ENCODE measurements at places on chromosomes 3 and 15.

GRCh38 chr3:48776854-48777253, 59.8 kb upstream of the IP6K2 start:
- no peaks in the 10 kb centered on the region for H3K4me1 ChIP-seq
- no peak overlapping the region for H3K27ac ChIP-seq
- H3K27me3 ChIP-seq = no peaks in the 10 kb centered on the region

- DNase-seq = no peak
- no peak overlapping the region for H3K4me3 ChIP-seq
- H3K36me3 ChIP-seq = no peaks in the 10 kb centered on the region
- H3K27ac ChIP-seq = no peak overlapping the region
Observed at GRCh38 chr3:13046569-13047274, 26.5 kb downstream of the IQSEC1 start.

- no peak for DNase-seq
- H3K4me1 ChIP-seq = no peaks in the 10 kb centered on the region
- H3K4me3 ChIP-seq = no peak overlapping the region
- H3K36me3 ChIP-seq = no peaks in the 10 kb centered on the region
- H3K27ac ChIP-seq = no peak overlapping the region
Observed at GRCh38 chr3:70177881-70178645, 134.4 kb downstream of the MDFIC2 start.

- H3K27ac ChIP-seq = no peak overlapping the region
- no peak for DNase-seq
- no peaks in the 10 kb centered on the region for H3K27me3 ChIP-seq
- H3K36me3 ChIP-seq = peaks cover 3% of the 10 kb centered on the region
Observed at GRCh38 chr3:14676881-14677280, 1.9 kb downstream of the C3orf20 start.

DNA sequence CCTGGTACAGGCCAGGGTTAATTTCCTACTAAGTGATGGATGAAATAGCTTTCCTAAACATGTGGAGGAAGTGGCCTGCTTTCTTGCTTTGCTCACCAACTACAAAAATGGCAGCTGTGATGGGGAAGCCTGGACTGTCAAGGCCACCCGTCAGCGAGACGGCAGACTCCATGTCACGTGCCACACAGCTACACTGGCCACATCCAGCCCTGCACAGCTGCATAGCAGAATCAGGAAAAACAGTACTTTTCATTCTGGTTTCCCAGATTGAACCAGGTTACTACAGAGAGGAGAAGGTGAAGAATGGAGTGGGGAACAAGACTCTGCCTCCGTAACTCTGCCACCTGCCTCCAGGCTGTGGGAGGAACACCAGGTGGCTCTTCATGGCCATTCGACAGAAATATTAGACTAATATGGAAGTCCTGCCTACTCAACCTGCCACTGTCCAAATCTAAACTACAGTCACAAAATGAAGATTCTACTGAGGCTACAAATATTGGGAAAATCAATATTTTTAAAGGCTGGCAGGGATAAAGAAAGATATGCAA, 174.3 kb downstream of the MAGI1 start:
- H3K27me3 ChIP-seq = no peaks in the 10 kb centered on the region
- no peak overlapping the region for H3K27ac ChIP-seq
- DNase-seq = no peak
- H3K4me1 ChIP-seq = no peaks in the 10 kb centered on the region

DNA sequence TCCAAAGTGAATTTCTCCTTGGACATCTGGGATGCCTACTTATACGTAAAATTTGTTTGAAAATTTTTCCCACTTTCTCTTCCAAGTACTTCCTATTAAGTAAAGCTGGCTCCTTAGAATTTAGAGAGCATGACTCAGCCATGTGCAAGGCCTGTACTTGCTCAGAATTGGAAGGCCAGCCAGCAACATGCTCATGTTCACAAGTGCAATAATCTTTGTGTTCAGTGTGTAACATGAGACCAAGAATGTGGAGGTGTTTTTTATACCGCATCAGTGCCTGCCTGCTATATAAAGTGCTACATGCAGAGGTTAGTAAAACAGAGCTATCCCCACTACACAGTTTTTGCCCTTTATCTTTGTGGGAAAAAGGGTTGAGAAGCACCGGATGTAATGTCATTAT, 151.9 kb upstream of the FEZF2 start:
- H3K36me3 ChIP-seq = no peaks in the 10 kb centered on the region
- no peaks in the 10 kb centered on the region for H3K27me3 ChIP-seq
- no peak for DNase-seq

GRCh38 chr15:88812133-88812532, 8.9 kb downstream of the ACAN start:
- no peaks in the 10 kb centered on the region for H3K27me3 ChIP-seq
- no peaks in the 10 kb centered on the region for H3K36me3 ChIP-seq
- no peak for DNase-seq
- H3K4me3 ChIP-seq = no peak overlapping the region
- H3K27ac ChIP-seq = no peak overlapping the region

DNA sequence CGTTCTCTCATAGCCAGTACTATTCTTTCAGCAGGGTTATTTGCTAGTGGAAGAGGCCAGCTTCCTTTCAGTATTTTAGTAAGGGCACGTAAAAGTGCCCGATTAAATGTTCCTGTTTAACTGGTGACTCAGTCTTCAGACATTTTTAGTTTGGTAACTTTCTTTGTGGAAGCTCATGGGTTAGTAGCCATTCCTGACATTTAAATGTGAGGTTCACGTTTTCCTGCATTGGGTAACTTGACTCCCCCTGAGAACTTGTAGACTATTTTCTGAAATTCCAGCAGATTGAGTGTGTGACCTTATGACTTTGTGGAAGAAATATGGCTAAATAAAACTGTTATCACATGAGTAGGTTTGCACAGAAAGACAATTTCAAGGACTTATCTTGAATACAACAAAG, 16.9 kb downstream of the ABHD2 start:
- no peaks in the 10 kb centered on the region for H3K4me1 ChIP-seq
- H3K27ac ChIP-seq = no peak overlapping the region
- H3K4me3 ChIP-seq = no peak overlapping the region
- no peaks in the 10 kb centered on the region for H3K27me3 ChIP-seq

GRCh38 chr3:20424086-20424485, 238.1 kb upstream of the SGO1 start:
- no peak for DNase-seq
- H3K27ac ChIP-seq = no peak overlapping the region
- no peaks in the 10 kb centered on the region for H3K4me1 ChIP-seq
- H3K36me3 ChIP-seq = no peaks in the 10 kb centered on the region

DNA sequence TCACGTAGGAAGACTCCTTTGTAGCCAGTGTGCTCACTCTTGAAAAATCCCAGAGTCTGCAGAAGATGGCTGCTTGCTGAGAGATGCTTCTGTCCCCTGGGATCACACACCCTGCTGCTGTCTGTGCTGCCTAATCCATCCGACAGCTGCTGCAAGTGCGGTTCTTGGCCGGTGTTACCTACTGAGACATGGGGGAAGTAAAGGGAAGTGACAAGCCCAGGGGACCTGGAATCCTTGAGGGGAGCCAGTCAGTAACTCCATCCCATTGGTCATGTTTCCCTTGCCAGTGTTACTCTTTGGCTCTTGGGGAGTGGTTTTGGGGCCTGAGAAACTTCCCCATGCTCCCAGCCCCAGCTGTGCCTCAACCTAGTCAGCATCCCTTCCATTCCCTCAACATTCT, 8.3 kb upstream of the CPNE9 start:
- H3K27ac ChIP-seq = no peak overlapping the region
- peaks cover 34% of the 10 kb centered on the region for H3K36me3 ChIP-seq
- no peaks in the 10 kb centered on the region for H3K27me3 ChIP-seq
- H3K4me3 ChIP-seq = no peak overlapping the region
- no peak for DNase-seq
- no peaks in the 10 kb centered on the region for H3K4me1 ChIP-seq

DNA sequence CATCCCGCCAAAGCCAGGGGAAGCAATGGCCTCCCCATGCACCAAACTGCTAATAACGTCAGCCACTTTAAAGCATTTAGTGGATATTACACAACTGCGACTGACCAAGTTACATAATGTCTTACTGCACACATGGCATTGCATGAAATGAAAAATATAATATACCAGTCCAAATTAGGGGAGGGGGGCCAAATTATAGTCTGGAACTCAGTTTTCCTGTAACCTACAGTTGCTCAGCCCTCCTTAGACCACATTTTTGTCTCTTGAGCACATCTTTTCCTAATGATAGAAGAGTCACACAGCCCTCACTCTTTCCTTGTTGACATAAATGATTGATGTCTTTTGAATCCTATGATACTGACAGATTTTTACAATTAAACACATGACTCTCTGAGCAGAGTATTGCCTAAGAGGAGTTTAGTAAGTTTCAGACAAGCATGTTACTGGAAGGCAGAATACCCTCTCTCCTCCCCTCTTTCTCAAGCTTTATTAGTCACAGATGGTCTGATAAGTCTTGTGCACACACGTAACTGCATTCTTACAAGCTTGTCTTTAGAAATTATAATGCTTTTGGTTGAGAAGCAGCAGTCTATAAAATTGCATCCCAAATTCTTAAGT, 1.1 kb upstream of the PLD1 start:
- peaks cover 10% of the 10 kb centered on the region for H3K4me1 ChIP-seq
- H3K36me3 ChIP-seq = no peaks in the 10 kb centered on the region
- DNase-seq = no peak
- H3K27ac ChIP-seq = peak overlapping the region; percentile 70
- H3K27me3 ChIP-seq = peaks cover 8% of the 10 kb centered on the region

DNA sequence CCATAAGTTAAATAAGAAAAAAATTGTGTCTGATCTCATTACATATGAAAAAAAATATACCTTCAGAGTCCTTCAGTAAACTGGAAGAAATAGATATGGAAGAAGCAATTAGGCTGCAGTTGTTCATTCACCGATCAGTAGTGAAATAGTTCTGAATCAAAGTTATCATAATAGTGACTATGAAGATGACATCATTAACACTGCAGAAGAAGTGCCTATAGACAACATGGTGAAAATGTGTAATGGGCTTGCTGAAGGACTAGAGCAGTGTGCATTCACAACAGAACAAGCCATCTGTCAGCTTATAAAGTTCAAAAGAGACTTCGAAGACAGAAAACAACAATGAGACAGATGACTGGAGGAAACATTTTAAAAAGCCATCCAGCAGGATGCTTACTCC, 144.5 kb downstream of the NAALADL2 start:
- no peaks in the 10 kb centered on the region for H3K27me3 ChIP-seq
- DNase-seq = no peak
- no peak overlapping the region for H3K4me3 ChIP-seq
- no peaks in the 10 kb centered on the region for H3K4me1 ChIP-seq
- H3K36me3 ChIP-seq = no peaks in the 10 kb centered on the region

GRCh38 chr3:196793246-196793645, 53.6 kb downstream of the PAK2 start:
- H3K36me3 ChIP-seq = no peaks in the 10 kb centered on the region
- no peak overlapping the region for H3K27ac ChIP-seq
- no peak overlapping the region for H3K4me3 ChIP-seq
- no peaks in the 10 kb centered on the region for H3K27me3 ChIP-seq
- no peak for DNase-seq
- no peaks in the 10 kb centered on the region for H3K4me1 ChIP-seq

GRCh38 chr15:42085236-42085605, 9.1 kb downstream of the PLA2G4D start:
- no peak for DNase-seq
- peaks cover 4% of the 10 kb centered on the region for H3K27me3 ChIP-seq
- no peaks in the 10 kb centered on the region for H3K36me3 ChIP-seq
- H3K4me1 ChIP-seq = peaks cover 8% of the 10 kb centered on the region

- H3K36me3 ChIP-seq = no peaks in the 10 kb centered on the region
- no peaks in the 10 kb centered on the region for H3K4me1 ChIP-seq
- no peak overlapping the region for H3K4me3 ChIP-seq
- no peak overlapping the region for H3K27ac ChIP-seq
Observed at GRCh38 chr15:87528873-87529272, 727.7 kb downstream of the NTRK3 start.

DNA sequence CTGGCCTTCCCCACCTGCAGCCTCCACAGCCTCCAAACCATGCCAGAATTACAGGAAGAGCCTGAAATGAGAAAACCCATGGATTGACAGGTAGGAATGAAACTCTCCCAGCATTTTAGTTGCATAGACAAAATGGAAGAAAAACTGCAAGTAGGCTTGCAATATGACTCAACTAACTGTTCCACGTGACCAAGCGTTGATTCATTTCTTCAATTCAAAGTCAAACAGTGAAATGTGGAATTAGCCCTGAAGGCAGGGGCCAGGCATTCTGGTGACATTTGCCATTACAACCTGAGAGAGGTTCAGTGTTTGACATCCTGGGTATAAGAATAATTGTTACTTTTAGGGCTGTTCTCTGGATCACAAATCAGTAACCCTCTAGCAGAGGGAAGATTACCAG, 676.5 kb upstream of the CFAP20DC start:
- H3K36me3 ChIP-seq = no peaks in the 10 kb centered on the region
- no peak overlapping the region for H3K27ac ChIP-seq
- no peak for DNase-seq
- no peak overlapping the region for H3K4me3 ChIP-seq

DNA sequence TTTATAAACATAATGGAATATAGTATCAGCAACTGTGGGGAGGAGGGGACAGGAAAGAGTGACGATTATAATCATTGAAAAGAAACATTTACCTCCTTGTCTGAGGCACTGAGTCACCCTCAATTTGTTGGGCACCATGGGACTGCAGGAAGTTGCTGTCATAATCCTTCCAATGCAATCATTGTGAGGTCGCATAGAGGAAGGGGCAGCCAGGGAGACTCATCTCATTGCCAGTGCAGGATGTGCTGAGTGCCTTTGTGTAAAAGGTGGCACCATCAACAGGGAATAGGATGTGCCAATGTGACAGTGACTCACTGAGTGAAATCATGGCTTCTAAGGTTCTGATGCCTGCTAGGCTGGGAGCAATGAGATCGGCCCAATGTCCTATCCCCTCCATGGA, 300.4 kb upstream of the ADAMTS9 start:
- no peaks in the 10 kb centered on the region for H3K4me1 ChIP-seq
- DNase-seq = no peak

DNA sequence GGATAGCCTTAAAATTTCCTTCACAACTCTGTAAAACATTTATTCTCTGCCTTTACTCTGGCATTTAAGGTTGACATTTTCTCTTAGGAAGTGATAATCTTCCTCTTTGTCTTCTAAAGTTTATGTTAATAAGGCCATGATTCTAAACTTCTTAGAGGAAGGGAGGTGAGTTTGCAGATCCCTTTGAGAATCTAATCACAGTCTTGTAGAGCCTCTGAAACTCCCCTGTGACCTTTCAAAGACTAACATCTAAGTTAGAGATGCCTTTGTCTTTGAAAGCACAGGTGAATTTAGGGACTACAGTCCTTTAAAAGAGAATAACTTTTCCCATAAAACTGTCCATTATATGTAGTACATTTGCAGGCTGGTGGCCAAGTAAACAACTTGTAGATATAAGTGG, 115.1 kb downstream of the PLCL2 start:
- peaks cover 44% of the 10 kb centered on the region for H3K4me1 ChIP-seq
- no peak overlapping the region for H3K4me3 ChIP-seq
- no peak overlapping the region for H3K27ac ChIP-seq
- H3K27me3 ChIP-seq = no peaks in the 10 kb centered on the region
- DNase-seq = no peak
- no peaks in the 10 kb centered on the region for H3K36me3 ChIP-seq

GRCh38 chr15:51625236-51625635, 2.7 kb upstream of the DMXL2 start:
- no peak overlapping the region for H3K27ac ChIP-seq
- H3K27me3 ChIP-seq = no peaks in the 10 kb centered on the region
- no peak for DNase-seq
- no peaks in the 10 kb centered on the region for H3K36me3 ChIP-seq
- no peak overlapping the region for H3K4me3 ChIP-seq

GRCh38 chr15:45088801-45089711, 24.9 kb downstream of the DUOX2 start:
- DNase-seq = no peak
- no peak overlapping the region for H3K4me3 ChIP-seq
- no peaks in the 10 kb centered on the region for H3K36me3 ChIP-seq
- H3K4me1 ChIP-seq = no peaks in the 10 kb centered on the region
- no peaks in the 10 kb centered on the region for H3K27me3 ChIP-seq

Data from CD8-positive, alpha-beta memory T cell (primary cell).